ENCODE measurements at places on chromosomes 6 and 20.

GRCh38 chr6:34386316-34387137 lies 5.9 kb downstream of the NUDT3 start:
- DNase-seq, result no peak

GRCh38 chr20:64069614-64070243 lies 6.7 kb downstream of the TCEA2 start:
- DNase-seq, result no peak

- DNase-seq, result no peak
These were observed 10.9 kb downstream of the SNX5 start for GRCh38 chr20:17957505-17958363.

DNA sequence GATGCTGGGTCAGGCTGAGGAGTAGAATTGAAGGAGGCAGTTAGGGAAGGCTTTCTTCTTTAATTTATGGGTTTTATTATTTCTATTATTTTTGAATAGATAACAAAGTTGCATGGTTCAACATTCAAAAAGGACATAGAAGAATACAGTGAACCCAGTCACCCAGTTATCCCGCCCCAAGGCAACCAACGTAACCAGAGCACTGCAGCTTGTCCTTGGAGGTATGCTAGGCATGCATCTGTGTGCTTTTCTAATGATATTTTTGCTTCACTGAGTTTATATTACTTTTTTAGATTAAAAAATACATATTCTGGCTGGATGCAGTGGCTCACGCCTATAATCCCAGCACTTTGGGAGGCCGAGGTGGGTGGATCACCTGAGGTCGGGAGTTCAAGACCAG lies 47.4 kb upstream of the DSN1 start:
- DNase-seq, result no peak

DNA sequence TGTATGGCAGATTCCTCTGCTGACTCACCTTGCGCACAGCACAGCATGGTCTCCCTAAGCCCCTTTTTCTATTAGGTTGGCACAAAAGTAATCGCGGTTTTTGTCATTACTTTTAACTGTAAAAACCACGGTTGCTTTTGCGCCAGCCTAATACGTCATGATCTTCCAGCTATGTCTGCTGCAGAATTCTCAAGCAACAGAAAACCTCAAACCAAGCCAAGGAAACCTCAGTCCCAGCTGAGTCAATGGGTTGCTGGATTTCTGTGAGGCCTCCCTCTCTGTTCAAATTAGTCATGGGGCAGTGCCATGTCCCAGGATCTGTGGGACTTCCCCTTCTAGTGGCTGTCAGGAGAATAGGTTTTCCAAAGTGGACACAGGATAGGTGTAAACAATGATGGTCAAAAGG lies 15.7 kb upstream of the ENPP1 start:
- DNase-seq, result no peak

- DNase-seq, result peak; percentile 33
These were observed 486 bp downstream of the FKBP1A start for GRCh38 chr20:1392443-1392692.

GRCh38 chr20:51769976-51770615 lies 1.9 kb upstream of the ATP9A start:
- DNase-seq, result no peak

- DNase-seq, result no peak
These were observed 12.2 kb upstream of the FYN start for GRCh38 chr6:111885373-111886027.

DNA sequence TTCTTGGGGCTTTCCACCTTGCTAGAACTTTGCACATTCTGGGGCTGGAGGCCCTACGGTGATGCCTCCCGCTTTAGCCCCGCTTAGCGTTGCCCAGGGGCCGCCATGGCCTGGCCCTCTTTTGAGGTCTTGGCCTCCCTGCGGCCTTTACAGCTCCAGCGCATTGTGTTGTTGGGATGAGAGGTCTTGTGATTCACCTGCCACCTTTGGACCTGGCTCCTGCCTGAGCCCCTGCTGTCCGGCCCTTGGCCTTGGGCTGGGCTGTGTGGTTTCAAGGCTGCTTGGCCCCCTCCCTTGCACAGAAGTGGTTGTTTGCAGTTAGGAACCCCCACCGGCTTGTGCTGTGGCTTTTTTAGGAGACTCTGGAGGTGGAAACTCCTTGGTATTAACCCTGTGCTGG lies 61.0 kb upstream of the CDH4 start:
- no peak for DNase-seq

DNA sequence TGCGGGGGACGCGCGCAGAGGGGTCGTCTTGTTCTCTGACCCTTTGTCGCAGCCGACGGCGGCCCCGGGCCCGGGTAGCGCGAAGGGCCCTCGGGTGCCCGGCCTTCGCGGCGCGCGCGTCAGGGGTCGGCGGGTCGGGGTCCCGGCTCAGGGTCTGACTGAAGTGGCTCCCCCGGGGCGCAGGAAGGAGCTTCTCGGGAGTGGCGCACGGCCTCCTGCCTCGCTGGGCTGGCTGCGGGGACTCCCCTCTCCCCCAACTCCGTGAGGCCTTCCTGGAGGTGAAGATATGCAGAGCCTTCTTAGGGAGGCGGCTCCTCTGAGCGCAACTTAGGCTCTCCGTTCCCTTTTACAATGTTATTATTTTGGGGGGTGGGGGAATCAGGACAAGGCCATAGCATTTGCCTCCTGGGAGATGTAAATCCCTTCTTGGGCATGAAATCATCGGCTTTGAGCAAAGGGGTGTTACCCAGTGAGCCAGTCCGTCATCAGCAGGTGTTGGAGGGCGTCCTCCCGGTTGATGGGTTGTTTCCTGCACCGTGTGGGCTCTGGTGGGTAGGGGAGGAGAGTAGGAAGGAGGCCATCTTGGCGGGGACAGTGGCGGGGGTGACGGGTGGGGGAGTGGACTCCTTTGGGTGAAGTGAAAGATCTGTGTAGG lies 523 bp downstream of the CDS2 start:
- DNase-seq, result peak; percentile 58

DNA sequence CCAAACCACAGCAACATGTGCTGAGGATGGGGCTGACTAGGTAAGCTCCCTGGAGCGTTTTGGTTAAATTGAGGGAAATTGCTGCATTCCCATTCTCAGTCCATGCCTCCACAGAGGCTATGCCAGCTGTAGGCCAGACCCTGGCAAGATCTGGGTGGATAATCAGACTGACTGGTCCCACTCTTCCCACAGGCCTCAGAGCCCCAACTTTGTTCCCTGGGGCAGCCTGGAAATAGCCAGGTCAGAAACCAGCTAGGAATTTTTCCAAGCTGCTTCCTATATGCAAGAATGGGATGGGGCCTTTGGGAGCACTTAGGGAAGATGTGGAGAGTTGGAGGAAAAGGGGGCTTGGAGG lies 1.5 kb upstream of the VEGFA start:
- DNase-seq, result no peak

- DNase-seq, result peak; percentile 46
These were observed 422.6 kb upstream of the MMS22L start for GRCh38 chr6:97705568-97705967.

DNA sequence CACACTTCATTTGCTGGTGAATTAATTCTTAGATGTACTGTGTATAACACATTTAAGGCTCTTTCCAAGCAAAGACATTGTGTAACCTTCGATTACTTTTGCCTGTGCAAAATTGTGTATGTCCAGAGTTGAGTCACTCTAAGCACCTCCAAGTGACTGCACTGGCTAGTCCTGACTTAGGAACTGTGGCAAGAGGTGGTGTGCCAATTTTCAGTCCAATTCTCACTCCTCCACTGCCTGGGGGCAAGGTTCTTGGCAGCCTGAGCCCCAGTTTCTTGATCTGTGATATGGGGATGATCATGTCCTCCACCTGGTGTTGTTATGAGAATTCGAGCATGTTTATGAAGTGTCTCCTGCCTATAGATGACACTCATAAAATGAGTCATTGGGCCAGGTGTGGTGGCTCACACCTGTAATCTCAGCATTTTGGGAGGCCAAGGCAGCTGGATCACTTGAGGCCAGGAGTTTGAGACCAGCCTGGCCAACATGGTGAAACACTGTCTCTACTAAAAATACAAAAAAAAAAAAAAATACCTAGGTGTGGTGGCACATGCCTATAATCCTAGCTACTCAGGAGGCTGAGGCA lies 105.3 kb upstream of the CDYL start:
- DNase-seq, result no peak

- DNase-seq, result no peak
These were observed 969.1 kb upstream of the DEFB115 start for GRCh38 chr20:30288346-30288745.

DNA sequence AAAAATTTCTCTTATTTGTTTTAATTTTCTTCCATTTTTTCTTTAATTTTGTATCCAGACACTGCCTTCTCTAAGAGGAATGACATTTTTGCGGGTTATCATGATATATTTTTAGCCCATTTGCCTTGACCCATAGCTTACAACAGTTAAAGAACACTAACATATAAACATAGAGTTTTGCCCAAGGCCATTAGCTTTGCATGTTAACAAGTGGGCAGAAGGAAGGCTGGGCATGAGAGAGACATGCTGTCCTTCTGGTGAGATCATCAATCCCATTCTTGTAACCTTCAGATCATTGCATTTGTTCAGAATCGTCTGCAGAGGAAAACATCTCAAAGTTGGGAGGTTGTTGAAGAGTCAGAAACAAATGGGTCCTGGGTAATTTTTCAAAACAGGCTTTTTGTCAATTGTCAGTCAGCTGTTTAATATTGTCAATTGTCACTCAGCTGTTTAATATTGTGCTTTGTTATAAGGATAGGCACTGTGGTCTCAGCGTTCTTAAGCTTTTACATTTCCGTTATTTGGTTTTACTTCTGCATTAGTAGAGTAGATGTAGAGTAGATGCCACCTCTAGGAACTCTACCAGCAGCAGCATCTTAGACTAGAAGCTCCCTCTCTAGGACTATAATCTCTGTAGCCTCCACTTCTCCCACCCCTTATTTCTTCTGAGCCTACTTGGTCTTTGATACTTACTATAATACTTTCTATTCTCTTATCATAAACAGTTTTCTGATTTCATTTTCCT lies 243.1 kb downstream of the ESR1 start:
- DNase-seq, result no peak

- no peak for DNase-seq
These were observed 89.4 kb downstream of the TAF4 start for GRCh38 chr20:61976263-61976643.

DNA sequence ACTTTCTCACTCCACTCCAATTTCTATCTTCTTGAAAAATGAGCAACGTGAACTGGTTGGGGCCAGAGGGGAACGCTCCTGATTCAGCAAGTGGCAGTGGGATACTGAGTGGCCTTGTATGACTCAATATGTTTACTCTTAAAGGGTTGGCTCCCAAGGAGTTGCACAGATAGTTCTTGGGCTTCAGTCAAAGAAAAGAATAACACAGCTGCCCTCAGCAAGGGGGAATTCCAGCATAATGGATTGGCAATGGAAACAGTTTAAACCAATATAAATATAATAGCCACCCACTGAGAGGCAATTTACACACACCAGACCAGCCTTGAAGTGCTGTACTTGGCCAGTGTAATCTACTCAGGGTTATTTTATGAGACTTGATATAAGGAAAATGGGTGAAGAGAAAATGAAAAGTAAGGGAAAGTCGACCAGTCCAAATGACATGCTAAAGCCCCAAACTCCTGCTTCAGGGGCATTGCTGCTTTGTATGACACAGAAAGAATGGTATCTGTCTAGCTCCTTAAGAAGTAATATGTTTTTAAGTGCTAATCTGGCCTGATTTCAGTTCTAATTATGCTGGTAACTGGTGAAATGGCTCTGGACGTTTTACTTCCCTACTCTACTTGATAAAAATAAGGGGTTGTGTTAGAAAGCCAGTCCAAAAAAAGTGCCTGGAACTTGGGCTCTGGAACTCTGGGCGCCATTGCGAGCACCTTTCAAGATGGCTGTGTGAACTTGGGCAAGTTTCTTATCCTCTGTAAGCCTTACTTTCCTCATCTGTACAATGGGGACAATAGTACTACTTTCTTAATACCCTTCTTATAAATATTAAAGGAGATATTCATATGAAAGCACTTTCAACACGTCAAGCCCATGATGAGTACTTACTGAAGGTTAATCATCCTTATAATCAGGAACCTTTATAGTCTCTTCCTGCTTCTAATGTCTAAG lies 712.9 kb upstream of the MAP3K7 start:
- no peak for DNase-seq

DNA sequence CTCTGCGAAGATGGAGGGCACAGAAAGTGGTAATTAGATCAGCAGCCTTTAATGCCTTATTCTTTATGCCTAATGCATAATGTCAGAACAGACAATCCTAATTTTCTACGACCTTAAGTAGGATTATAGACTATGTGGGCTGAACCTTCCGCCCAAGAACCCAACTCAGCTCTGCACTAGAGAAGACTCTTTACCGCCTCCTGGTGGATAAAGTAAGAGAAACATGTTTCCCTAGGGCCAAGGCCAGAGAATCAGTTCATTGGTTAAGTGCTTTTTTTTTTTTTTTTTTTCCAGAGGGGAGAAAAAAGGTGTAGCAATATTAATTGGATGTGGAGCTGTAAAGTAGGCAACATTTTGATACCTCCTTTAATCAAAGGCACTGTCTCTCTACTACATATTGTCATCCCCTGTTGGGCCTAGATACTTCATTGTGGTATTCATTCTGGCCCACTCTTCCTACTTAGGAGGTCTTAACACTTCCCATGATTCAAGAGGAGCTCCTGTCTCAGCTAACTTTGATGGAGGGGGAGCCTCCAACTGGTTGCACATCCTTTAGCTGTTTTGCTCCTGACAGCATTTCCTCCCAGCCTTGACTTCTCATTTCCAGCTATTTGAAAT lies 124.9 kb upstream of the NRN1 start:
- DNase-seq, result peak; percentile 47

DNA sequence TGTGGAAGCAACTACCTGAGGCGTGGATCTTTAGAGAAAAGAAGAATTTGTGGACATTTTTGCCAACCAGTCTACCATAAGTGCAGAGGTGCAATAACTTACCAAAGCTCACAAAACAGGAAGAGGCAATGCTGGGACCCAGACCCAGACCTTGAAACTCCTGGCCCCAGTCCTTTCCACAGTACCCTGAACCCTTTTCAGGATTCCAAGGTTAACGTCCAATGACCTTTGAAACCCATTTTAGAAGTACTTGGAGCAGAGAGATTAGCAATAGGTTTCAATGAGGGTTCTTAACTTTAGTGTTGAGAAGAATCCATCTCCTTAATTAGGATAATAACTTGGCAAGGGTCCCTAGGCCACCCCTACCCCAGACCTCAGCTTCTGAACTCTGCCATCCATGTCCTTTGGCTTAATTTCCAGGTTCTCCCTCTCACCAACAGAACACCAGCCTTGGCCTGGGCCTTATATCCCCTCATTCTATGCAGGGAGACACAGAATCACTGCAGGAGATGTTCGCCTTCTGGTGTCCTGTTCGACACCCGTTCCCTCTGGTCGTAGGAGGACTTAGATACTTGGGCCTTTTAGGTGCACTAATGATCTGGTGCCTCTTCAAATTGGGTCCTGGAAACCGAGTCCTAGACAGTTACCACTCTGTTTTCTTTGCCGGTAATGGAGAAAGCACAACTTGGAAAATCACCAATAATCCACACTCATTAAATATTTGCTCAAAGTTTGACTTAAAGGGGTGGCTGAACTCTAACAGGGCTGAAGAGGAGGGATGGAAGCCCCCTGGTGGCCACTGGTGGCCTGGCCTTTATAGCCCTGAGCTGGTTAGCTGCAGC lies 40.6 kb downstream of the ISM1 start:
- DNase-seq, result peak; percentile 63

DNA sequence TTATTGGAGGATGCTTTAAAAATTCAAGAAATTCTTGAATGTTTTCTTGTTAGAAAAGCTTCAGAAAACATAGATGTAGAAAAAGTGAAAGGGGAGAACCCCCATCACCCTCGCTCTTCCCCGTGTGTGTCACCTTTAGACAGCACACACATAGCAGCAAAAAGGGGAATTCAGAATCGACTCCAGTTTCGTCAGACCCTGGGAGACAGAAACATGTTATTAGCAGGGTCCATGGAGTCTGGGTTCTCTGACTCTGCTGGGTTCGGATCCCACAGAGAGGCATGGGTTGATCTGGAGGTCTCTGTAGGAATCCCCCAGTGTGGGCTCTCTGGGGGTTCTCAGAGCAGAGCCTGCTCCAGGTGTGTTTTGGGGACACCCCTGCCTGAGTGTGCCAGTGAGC lies 43.7 kb downstream of the ARHGAP40 start:
- no peak for DNase-seq
